Dermis blood vessel endothelial cell (primary cell): ENCODE measurements at places on chromosomes 5 and 9.
A peak's percentile ranks its signal among the peaks of the same experiment; 100 is the strongest.

DNA sequence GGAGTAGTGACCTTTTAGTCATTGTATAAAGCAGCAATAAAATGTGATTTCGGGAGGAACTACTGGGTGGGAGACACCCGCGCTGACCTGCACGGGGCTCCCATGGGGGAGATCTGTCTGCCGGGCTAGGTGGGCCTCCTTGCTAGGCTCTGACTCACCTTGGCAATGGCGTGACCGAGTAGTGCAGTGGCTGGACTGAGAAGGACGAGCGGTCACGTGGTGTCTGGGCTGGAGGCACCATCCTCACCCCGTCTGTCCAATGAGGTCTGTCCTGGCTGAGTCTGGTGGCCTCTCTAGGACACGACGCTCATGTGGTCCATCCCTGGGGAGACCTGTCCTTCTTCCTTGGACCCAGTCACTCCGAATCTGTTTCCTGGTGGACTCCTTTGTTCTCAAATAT lies 151.7 kb downstream of the RXRA start:
- no peak for DNase-seq

DNA sequence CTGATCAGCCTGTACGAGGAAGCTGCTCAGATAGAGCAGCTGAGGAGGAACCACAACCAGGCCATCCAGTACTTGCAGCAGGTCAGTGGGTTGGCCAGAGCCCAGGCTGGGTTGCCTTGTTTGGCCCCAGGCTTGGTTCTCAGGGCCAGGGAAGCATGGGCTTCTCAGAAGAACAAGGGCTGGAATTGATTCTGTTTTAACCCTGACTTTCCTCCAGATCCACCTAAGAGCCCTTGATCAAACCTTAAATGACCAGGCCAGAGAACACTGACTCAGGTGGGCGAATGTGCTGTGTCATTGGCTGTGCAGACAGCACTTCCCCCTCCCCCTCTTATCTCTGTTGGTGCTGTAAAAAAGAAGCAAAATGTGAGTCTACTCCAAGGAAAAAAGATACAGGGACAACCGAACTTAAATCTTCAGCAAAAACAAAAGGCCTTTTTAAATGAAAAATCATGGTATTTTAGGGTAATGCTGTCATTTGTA lies 28.1 kb downstream of the TTC23L start:
- DNase-seq, result no peak

GRCh38 chr9:14932231-14932630 lies 22.0 kb upstream of the FREM1 start:
- no peak for DNase-seq

DNA sequence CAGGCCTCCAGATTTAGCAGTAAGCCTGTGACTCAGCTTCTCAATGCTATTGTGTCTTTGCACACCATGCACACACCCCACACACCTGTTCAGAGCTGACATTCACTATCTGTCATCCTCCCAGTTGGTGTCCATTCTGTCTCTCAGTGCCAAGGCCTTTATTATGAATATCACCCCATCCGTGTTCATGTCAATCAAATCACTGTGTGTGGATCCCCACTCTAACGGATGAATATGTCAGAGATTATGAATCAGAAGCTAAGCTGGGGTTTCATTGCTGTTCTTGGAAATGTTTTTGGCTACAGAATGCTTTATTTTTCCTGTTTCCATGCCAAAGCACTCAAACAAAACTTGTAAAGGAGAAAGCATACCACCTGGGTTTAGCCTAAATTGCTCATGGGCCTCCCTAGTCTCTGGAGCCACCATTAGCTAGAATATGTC lies 9.4 kb upstream of the MAMDC2 start:
- DNase-seq, result no peak

GRCh38 chr5:176943816-176944215 lies 44.7 kb upstream of the HK3 start:
- no peak for DNase-seq

GRCh38 chr9:5448461-5449435 lies 1.6 kb upstream of the CD274 start:
- DNase-seq, result no peak

DNA sequence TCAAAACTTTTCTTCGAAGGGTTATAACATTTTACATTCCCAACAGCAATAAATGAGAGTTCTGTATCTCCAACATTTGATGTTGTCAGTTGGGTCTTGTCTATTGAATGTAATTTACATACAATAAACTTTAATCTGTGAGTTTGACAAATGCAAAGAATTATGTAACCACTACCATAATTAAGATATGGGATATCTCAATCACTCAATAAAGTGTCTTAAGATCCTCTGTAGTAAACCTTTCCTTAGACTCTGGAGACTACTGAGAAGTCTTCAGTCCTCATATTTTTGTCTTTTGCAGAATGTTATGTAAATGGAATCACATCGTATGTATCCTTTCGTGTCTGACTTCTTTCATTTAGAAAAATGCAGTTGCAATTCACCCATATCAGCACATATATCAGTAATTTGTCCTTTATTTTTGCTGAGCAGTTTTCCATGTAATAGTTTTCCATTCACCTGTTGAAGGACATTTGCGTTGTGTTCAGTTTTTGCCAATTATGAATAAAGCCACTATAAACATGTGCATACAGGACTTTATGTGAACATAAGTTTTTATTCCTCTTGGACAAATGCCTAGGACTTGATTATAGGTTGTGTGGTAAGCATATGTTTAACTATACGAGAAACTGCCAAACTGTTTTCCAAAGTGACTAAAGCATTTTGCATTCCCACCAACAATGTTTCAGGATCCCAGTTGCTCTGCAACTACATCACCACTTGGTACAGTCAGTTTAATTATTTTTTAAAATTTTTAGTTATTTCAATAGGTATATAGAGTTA lies 784.6 kb upstream of the ZNF608 start:
- DNase-seq, result no peak

DNA sequence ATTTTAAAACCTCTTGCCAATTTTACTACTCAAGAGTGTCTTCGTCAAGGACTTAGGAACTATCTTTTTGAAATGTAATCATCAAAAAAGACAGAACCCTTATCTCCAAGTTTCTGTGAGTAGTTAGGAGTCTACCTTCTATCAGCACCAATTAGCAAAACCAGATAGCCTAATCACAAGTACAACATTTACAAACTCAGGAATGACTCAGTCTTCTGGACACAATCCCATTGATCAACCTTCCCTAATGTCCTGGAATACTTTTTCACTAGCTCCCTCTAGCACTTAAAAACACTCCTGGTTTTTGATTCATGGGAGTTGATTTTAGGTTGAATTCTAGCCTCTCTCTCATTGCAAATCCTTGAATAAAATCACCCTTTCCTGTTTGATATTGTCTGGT lies 680.7 kb downstream of the PRR16 start:
- DNase-seq, result peak; percentile 31

- peak; percentile 50 for DNase-seq
Observed at GRCh38 chr5:71475788-71476384, 20.4 kb downstream of the BDP1 start.

DNA sequence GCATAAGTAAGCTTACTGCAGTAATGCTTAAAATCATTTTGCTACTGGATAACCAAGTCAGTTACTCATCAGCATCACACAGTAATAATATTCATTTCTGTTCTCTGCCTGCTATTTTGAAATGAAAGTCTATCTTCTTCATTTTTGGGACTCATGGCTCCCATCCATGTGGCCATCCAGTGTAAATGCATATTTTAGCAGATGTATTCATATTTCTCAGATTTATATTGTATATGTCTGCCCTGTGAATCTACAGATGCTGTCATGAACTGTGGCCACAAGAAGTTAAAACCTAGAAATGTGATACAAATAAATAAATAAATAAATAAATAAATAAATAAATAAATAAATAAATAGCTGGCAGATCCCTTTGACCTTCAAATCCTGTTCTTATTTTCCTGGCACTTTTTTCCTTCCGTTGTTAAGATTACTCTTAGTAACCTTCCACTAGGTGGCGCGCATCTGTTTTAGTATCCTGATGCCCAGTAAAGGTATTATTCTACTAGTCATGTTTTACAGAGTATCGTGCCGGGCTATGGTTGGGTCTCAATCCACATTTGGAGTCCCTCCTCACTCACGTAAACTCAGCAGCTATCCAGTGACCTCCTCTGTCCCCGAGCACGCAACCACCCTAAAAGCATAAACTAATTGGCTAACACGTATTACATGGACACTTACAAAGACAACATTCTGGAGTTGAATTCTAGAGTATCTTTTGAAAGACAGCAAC lies 79.2 kb upstream of the IL7R start:
- DNase-seq, result peak; percentile 89

GRCh38 chr5:180642779-180643178 lies 6.6 kb downstream of the FLT4 start:
- DNase-seq, result no peak

- DNase-seq, result no peak
Observed at GRCh38 chr5:6750951-6751685, 37.9 kb downstream of the TENT4A start.

DNA sequence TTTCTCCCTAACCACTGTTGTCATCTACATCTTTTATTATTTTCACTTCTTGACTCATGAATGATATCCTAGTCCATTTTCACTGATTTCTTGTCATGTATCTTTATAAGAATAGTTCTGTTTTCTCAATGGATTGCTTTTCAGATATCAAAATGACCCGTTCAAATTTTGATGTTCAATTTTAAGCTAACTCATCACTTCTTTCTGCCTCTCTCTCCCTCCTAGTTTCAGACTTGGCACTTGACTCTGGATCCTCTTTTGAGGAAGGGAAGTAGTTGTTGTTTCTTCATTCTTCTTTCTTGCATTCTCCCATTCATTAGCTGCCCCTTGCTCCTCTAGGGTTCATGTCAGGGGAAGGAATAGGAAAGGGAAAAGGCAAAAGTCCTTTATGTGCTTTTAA lies 23.7 kb downstream of the CSNK1G3 start:
- no peak for DNase-seq

GRCh38 chr5:130908186-130908585 lies 256.9 kb downstream of the HINT1 start:
- peak; percentile 6 for DNase-seq

DNA sequence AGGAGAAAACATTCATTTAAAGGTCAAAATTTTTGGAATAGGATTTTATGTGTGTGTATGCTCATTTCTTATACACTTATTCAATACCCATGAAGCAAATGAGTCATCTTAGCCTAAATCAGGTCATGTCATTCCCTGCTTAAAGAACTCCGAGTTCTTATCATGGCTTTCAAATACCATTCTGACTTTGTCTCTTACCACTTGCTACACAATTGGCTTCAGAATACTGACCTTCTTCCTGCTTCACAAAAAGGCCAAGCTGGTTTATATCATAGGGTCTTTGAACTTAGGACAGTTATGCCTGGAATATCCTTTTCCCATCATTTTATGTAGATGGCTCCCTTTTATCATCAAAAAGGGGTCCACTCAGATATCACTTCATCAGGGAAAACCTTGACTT lies 652.2 kb upstream of the WWC1 start:
- DNase-seq, result no peak

DNA sequence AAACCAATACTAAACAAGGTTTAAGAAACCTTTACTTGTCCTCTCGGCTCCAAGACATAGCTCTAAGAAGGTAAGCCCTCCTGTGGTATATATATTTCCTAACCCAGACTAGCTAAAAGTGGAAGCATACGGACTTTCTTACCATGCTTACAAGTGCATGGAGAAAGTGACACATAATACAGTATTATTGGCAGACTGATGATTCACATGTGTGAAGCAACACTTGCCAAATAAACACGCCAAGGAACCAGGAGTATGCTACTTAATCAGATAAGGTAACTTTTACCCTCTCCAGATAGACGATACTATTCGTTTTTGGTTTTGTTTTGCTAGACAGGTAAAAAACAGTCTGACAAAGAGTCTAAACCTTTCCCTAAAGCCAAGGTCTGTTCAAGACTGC lies 264.1 kb downstream of the MLLT3 start:
- no peak for DNase-seq

DNA sequence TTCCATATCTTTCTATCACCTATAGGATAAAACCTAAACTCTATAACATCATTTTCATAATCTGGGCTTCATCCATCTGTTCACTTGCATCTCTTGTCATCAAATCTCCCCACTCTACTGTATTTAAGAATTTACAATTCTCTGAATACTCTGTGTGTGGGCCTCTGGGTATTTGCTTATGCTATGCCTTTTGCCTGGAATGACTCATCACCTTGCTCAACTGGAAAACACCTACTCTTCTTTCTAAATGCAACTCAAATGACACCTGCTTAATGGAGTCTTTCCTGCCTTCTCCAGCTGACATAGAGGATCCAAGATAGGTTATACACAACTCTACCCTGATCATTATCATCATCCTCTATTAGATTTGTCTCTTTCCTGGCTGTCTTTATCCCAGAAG lies 421.7 kb downstream of the SPATA31D1 start:
- no peak for DNase-seq

DNA sequence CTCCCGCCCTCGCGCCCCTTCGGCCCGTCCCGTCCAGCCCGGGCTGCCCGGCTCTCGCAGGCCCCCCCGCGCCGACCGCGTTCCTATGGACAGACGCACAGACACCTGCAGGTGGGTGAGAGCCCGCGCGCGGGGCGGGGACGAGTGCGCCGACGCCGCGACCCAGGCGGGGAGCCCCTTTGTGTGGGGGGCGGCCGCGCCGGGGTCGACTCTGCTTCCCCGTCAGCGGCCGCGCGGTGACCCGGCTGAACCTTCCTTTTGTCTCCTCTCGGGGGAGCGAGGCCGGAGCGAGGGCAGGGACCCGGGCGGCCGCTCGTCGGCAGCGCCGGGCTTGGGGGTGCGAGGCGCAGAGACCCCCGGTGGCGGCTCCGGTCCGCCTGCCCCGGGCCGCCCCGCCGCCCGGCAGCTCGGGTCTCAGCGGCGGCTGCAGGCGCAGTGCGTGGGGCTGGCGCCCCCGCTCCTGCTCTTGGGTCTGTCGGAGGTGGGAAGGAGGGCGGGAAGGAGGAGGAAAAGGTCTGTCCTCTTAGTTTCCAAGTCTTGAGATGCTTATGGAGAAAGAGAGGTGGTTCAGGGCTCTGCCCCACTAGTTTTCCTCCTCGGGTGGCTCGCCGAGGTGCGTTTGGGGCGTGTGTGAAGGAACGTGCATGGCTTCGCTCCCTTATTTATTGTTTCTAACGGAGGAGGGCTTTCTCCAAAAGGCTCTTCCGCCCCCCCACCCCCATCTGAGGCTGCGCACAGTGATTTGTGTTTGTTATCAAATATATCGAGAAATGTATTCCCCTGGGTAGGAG lies 576 bp downstream of the KIAA1958 start:
- peak; percentile 56 for DNase-seq

GRCh38 chr5:34051374-34051980 lies 8.5 kb upstream of the C1QTNF3 start:
- peak; percentile 39 for DNase-seq

DNA sequence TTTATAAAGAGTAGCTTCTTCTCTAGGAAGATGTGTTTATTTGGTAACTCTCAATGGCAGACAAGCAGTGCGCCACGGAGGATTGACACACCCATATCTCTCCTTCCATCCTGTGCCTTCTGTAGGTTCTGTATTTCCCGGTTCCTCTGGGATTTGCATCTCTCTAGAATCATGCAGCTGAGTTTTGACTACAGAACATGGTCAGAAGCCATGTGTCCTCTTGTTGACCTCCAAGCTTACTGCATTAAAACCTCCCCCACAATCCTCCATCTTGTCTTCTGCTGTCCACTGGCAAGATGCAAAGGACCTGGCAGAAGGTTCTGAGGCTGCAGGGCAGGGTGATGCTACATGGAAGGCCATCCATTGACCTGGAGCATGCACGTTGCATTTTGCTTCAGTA lies 482.0 kb downstream of the DMRT2 start:
- no peak for DNase-seq
